ENCODE measurements at places on chromosomes 16 and 17.

GRCh38 chr17:14818469-14818868 is 446.7 kb downstream of the PMP22 start:
- no peaks in the 10 kb centered on the region for H3K4me1 ChIP-seq
- no peak overlapping the region for H3K27ac ChIP-seq
- no peak for DNase-seq
- no peaks in the 10 kb centered on the region for H3K36me3 ChIP-seq

GRCh38 chr17:37823996-37824395 is 79.1 kb upstream of the HNF1B start:
- H3K36me3 ChIP-seq = no peaks in the 10 kb centered on the region
- H3K27me3 ChIP-seq = no peaks in the 10 kb centered on the region
- H3K4me1 ChIP-seq = peaks cover 32% of the 10 kb centered on the region
- H3K27ac ChIP-seq = peak overlapping the region; percentile 42

DNA sequence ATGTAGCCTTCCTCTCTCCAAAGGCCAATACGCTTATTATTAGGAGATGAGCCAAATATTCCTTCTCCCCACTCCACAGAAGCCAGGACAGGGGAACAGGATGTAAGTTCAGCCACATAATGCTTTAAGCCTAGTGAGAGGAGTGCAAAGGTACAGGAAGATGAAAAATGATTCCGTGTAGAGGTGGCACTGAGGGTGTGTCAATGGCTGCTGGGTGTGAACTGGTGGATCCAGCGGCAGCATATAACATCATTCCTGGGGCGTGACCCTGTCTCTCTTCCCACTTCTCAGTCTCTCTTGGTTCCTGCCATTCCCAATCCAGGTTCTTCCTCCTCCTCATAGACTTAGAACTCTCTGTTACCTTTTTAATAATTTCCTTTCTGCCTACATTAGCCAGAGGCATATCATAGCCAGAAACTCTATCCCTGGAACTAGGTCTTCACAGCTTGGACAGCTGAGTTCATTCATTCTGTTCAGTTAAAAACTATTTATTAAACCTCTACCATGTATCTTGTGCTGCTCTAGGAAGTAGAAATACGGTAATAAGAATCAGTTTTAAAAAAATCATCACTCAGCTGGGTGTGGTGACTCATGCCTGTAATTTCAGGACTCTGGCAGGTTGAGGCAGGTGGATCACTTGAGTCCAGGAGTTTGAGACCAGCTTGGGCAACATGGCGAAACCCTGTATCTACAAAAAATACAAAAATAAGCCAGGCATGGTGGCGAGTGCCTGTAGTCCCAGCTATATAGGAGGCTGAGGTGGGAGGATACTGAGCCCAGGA is 58.0 kb upstream of the FAM20A start:
- DNase-seq = no peak
- no peak overlapping the region for H3K4me3 ChIP-seq
- H3K27ac ChIP-seq = no peak overlapping the region

- H3K36me3 ChIP-seq = no peaks in the 10 kb centered on the region
- H3K27me3 ChIP-seq = no peaks in the 10 kb centered on the region
- DNase-seq = no peak
- H3K4me3 ChIP-seq = no peak overlapping the region
- H3K4me1 ChIP-seq = no peaks in the 10 kb centered on the region
These were observed 49.8 kb upstream of the XYLT1 start for GRCh38 chr16:17520561-17520960.

DNA sequence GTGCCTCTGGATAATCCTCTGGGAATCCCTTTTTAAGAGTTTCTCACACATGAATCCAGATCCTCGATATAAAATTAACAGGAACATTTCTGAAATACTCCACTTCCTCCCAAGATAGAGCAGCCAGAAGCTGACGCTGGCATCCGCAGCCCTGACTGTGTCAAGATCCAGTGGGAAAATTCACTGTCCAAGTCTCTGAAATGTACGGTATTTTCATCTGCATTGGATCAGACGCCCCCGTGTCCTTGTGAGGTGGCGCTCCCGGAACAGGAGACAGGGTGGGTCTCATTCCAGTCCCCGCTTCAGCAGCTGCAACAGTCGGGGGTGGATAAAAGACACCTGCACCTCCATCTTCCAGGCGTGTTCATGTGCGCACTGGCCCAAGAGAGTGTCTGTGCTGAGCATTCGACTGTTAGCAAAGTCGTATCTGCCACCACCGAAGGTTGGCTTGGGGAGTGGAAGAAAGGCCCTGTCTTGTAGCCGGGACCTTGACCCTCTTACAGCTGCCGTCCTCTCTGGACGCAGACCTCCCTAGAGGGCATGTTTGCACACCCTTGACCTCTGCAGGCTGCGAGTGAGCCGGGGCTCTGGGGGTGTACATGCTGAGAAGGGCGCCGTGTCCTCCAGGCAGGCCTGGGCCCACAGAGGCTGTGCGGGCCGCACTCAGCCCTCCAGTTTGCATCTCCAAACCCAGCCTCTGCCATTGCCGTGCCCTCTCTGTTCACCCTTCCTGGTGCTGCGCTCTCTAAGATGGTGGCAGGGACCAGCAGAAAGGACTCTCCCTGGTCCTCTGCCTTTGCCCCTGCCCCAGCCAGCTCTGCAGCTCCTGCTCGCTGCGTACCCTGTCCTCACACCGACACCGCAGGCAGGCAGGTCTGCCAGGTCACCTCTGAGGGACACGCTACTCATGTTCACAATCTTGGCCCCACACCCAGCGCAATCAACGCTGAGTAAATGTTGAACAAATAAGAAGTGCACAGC is 72.0 kb upstream of the CHMP6 start:
- DNase-seq = no peak
- H3K36me3 ChIP-seq = peaks cover 2% of the 10 kb centered on the region
- no peak overlapping the region for H3K27ac ChIP-seq
- H3K4me3 ChIP-seq = no peak overlapping the region

GRCh38 chr17:57099165-57099564 is 14.1 kb downstream of the AKAP1 start:
- H3K4me1 ChIP-seq = peaks cover 7% of the 10 kb centered on the region
- no peak for DNase-seq
- H3K27ac ChIP-seq = peak overlapping the region; percentile 37
- peaks cover 1% of the 10 kb centered on the region for H3K36me3 ChIP-seq
- H3K27me3 ChIP-seq = no peaks in the 10 kb centered on the region
- H3K4me3 ChIP-seq = no peak overlapping the region

GRCh38 chr16:59212492-59213024 is 478.4 kb upstream of the GOT2 start:
- H3K27me3 ChIP-seq = no peaks in the 10 kb centered on the region
- DNase-seq = no peak
- H3K27ac ChIP-seq = no peak overlapping the region

DNA sequence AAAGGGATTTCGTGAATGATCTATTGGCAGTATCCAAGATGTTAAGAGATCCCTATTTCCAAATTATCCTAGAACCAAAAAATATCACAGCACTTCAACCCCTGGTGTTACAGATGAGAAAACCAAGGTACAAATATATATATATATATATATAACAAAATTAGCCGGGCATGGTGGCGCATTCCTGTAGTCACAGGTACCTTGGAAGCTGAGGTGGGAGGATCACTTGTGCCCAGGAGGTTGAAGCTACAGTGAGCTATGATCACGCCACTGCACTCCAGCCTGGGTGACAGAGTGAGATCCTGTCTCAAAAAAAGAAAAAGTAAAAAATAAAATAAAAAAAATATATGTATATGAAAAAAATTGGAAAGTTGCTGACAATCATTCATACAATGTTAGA is 637 bp upstream of the CLN3 start:
- DNase-seq = no peak
- H3K4me1 ChIP-seq = no peaks in the 10 kb centered on the region
- H3K27me3 ChIP-seq = no peaks in the 10 kb centered on the region

DNA sequence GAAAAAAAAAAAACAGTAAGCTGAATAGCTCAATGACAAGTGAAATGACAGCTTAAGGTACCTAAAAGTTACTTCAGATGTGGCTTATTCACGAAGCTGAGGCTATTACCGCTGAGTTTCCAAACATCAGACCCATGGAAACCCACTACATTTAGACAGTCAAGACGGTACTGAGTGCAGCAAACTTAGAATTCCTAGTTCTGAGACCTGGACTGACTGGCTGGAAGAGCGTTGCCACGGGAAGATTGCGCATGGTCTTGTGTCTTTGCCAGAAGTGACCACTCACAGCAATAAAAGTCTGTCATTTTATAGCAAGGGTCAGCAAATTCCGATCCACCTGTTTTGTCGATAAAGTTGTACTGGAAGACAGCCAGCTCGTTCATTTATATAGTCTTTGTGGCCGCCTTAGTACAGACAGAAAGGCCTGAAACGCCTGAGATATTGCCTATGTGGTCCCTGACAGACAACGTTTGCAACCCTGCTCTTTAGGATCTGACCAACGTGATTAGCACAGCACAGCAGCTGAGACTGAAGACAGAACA is 19.2 kb downstream of the LITAFD start:
- no peak overlapping the region for H3K27ac ChIP-seq
- H3K27me3 ChIP-seq = no peaks in the 10 kb centered on the region
- H3K36me3 ChIP-seq = peaks cover 10% of the 10 kb centered on the region

- no peaks in the 10 kb centered on the region for H3K27me3 ChIP-seq
- H3K4me3 ChIP-seq = no peak overlapping the region
- no peak for DNase-seq
- H3K27ac ChIP-seq = no peak overlapping the region
- no peaks in the 10 kb centered on the region for H3K36me3 ChIP-seq
These were observed 41.4 kb upstream of the MMP2 start for GRCh38 chr16:55437625-55438024.

DNA sequence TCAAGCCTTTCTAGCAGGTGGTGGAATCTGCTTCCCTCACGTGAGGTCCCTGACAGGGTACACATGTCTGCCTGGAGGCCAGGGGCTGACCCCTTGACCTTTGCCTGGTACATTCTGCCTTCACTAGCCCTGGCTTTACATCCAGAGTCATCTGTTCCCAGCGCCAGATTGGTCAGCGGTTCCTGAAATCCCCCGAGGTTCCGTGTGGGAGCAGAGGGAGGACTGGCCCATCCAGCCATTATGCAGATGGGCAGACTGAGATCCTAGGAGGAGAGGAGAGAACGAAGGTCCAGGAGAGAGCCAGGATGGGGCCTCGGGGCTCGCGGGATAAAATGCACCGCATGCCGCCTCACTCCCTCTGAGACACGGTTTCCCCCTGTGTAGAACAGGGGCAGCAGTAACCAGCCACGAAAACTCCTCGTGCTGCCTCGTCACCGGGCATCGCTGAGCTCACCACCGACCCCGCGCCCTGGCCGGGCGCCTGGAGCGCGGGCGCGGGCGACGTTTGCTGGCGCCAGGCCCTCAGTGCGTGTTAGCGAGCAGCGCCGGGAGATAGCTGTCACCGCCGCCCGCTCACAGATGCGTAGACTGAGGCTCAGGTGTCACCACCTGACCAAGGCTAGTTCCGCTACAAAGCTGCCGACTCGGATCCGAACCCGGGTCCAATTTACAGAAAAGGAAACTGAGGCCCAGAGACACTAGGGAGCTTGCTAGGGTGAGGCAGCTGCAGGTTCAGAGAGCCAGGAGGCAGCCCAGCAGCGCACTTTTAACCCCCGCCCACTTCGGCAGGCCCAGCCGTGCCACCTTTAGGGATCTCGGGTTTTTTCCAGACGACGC is 811 bp upstream of the MAP2K3 start:
- no peak for DNase-seq
- peaks cover 22% of the 10 kb centered on the region for H3K4me1 ChIP-seq
- no peak overlapping the region for H3K27ac ChIP-seq
- H3K36me3 ChIP-seq = no peaks in the 10 kb centered on the region
- H3K27me3 ChIP-seq = no peaks in the 10 kb centered on the region
- peak overlapping the region; percentile 49 for H3K4me3 ChIP-seq

GRCh38 chr17:76685846-76686245 is 24.9 kb downstream of the MXRA7 start:
- no peak overlapping the region for H3K4me3 ChIP-seq
- no peaks in the 10 kb centered on the region for H3K27me3 ChIP-seq
- no peak for DNase-seq
- H3K36me3 ChIP-seq = no peaks in the 10 kb centered on the region
- no peak overlapping the region for H3K27ac ChIP-seq

GRCh38 chr17:3635474-3636153 is 436 bp downstream of the SHPK start:
- no peaks in the 10 kb centered on the region for H3K36me3 ChIP-seq
- no peaks in the 10 kb centered on the region for H3K4me1 ChIP-seq
- DNase-seq = peak; percentile 56
- no peaks in the 10 kb centered on the region for H3K27me3 ChIP-seq

DNA sequence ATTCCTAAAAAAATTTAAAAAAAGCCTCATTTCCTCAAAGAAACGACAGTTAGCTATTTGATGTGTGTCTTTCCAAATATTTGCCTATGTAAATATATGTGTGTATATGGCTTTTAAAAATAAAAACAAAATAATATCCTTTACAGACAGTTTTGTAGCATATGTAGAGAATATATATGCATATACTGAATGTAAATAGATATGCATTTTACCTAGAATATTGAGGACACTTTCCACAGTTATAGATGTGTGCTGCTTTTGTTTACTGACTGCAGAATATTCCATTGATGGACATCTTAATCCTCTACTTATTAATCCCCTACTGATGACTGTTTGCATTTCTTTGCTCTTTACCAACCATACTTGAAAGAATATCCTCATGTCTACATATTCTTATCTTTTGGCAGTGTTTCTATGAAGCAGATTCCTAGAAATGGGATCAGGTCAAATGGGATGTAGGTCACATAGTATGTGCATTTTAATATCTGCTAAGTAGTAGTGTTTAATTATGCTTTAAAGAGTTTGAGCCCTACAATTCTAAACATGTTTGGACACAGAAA is 3.3 kb downstream of the CCL3L1 start:
- DNase-seq = no peak
- no peaks in the 10 kb centered on the region for H3K27me3 ChIP-seq
- no peaks in the 10 kb centered on the region for H3K4me1 ChIP-seq
- no peak overlapping the region for H3K4me3 ChIP-seq
- no peaks in the 10 kb centered on the region for H3K36me3 ChIP-seq

- no peaks in the 10 kb centered on the region for H3K4me1 ChIP-seq
- no peaks in the 10 kb centered on the region for H3K36me3 ChIP-seq
- no peak overlapping the region for H3K27ac ChIP-seq
- no peak for DNase-seq
- no peak overlapping the region for H3K4me3 ChIP-seq
These were observed 54.0 kb downstream of the MRTFB start for GRCh38 chr16:14125000-14125681.

DNA sequence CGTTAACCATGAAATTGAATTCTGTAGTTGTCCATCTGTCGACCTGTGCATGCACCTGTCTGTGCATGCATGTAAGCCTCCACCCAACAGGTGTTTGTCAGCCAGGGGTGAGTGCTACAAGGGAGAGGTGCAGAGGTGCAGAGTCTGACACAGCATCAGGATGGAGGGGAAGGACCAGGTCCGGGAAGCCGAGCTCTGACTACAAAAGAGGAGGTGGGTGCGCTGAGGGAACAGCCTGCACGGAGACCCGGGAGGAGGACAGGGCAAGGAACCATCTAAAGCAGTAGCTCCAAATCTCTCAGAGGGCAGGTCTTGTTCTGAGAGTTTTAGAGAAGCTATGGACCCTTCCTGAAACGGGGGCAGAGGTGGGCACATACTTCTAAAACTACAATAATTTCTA is 54.1 kb downstream of the B9D1 start:
- H3K27me3 ChIP-seq = no peaks in the 10 kb centered on the region
- H3K27ac ChIP-seq = no peak overlapping the region
- no peak for DNase-seq
- H3K36me3 ChIP-seq = peaks cover 5% of the 10 kb centered on the region
- H3K4me3 ChIP-seq = no peak overlapping the region

Data from Caco-2 (cell line).